ENCODE measurements at places on chromosomes 11 and 22. TPM values are rescaled to one million over a fixed set of nuclear protein-coding genes. Genes with fewer than 3 reads are reported as not detected.

- DNase-seq, result no peak
Measured at GRCh38 chr11:93569496-93569895, 26.3 kb upstream of the SMCO4 start.

Gene DRD2
- 0.74 TPM for total RNA-seq

Gene OR51E1
- total RNA-seq, result 0.31 TPM

GRCh38 chr11:76603202-76603601, 67.3 kb downstream of the LRRC32 start:
- peak; percentile 8 for DNase-seq

Measured in testis (tissue), 5 donors.